CD4-positive, alpha-beta T cell (primary cell): ENCODE measurements at places on chromosomes 11 and 22. TPM values are rescaled to one million over a fixed set of nuclear protein-coding genes. Genes with fewer than 3 reads are reported as not detected.

BRSK2 gene
- 0.55 TPM for total RNA-seq

YPEL4 gene
- 7.3 TPM for total RNA-seq

GGTLC2 gene
- total RNA-seq = not detected

MS4A7 gene
- total RNA-seq = not detected

HOATZ gene
- not detected for total RNA-seq

TRIM48 gene
- not detected for total RNA-seq

PDHX gene
- total RNA-seq = 17.4 TPM

PGA5 gene
- not detected for total RNA-seq

CRACR2B gene
- total RNA-seq = 0.33 TPM

DNA sequence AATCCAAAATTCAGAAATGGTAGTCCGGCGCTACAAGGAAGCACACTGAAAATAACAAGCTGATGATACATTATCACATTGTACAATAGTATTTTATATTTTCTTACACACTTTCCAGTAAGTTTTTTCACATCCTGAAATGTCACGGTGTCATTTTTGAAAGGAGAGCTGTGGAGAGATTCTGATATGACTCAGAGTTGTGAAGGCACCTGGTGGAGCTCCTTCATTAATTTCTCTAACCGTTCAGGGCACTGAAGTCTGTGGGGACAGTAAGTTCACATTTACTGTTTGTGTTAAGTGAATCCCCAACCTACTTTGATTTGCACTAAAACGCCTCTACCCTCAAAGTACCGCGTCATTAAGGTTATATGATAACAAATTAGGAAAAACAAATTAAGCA is 13.3 kb downstream of the LDHAL6A start:
- DNase-seq = no peak

DNA sequence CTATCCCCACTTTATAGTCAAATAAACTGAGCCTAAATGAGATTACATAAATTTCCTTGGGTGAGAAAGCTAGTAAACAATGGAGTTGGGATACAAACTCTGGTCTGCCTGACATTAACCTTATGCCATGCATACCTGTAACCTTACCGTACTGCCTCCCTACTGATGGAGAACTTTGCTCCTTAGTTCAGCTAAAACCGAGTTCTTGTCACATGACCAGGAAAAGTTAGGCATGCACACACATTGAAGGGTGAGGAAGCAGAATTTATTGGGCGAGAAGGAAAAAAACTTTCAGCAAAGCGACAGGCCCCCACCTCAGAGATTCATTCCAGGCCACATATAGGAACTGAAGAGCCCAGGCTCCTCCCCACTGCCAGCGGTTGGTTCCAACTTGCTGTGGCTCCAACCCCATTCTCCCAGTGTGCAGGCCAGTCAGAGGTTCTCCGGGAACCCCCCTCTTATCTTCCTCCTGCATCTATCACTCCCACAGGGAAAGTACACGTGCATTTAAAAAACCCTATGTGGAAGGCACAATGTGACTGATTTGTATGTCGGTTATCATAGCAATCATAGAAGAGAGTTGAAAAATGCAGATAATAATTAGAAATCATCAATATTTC is 3.2 kb upstream of the PIWIL4 start:
- DNase-seq = no peak

DNA sequence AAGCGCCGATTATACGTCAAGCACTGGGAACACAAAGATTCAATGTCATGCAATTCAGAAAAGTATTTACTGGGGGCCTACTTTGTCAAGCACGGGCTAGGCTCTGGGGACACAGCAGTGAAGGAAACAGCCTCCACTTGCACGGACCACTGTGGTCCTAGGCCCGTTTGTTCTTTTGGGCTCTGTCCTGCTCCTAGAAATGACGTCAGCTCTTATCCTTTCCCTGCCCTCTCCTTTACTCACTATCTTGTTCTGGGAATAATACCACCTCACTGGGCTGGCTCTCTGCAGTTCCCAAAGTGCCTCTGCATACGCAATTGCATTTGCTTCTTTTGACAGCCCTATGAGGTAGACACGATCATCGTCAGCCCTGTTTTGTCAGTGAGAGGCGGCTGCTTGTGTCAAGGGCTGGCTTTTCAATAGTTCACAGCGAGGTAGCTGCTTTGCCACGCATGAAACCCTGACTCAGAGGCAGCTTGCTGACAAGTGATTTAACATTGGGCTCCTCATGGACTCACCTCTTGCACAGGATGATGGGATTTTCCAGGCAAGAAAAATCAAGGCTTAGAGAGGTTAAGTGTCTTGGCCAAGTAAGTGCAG is 22.9 kb upstream of the IGSF22 start:
- no peak for DNase-seq

- no peak for DNase-seq
These were observed 102.5 kb downstream of the KIAA1671 start for GRCh38 chr22:25054943-25055511.

- DNase-seq = no peak
These were observed 9.8 kb downstream of the PICK1 start for GRCh38 chr22:38067028-38067415.

DNA sequence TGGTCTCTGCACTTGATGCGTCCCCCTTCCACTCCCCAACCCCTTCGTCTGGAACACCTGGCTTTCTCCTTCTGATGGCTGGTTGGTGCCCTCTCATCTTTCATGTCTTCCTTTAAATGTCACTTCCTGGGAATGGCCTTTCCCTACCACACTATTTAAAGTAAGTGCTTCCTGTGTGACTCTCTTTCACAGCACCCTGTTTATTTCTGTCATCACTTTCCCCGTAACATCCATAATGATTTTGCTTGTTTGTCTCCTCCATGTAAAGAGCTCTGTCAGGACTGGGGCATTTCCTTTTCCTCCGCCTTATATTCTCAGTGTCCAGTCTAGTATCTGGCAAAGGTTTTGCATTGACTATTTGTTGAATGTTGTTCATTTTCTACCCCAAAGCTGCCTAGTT is 143.0 kb downstream of the DBX1 start:
- no peak for DNase-seq

GRCh38 chr22:44116755-44117684 is 63.7 kb upstream of the PARVG start:
- DNase-seq = no peak

DNA sequence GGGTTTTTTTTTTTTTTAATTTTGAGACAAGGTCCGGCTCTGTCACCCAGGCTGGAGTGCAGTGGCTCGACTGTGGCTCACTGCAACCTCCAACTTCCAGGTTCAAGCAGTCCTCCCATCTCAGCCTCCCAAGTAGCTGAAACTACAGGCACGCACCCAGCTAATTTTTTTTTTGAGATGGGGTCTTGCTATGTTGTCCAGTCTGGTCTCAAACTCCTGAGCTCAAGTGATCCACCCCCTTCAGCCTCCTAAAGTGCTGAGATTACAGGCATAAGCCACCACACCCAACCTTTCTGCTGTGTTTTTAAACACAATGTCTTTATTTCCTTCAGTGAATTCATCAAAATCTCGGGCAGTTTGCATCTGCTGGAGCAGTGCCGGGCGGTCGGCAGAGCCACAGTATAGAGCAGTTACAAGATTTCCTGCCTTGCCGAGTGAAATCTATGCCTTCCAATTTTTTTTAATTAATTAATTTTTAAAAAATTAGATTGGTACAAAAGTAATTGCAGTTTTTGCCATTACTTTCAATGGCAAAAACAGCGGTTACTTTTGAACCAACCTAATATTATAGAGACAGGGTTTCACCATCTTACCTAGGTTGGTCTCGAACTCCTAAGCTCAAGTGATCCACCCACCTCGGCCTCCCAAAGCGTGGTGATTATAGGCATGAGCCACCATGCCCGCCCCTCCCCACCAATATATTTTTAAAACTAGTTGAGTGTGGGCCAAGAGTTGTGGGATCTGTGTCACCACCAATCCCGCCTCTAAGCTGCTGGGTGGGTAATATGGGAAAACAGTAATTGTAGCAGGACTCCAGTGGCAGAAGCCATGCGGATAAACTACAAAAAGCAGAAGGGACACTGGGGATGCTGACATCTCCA is 2.7 kb upstream of the ACY3 start:
- no peak for DNase-seq

- no peak for DNase-seq
These were observed 196.5 kb downstream of the FAM76B start for GRCh38 chr11:95593111-95593510.

GRCh38 chr22:45067731-45068130 is 57.9 kb upstream of the PHF21B start:
- no peak for DNase-seq

GRCh38 chr11:103696123-103696522 is 340.3 kb upstream of the DDI1 start:
- DNase-seq = no peak

DNA sequence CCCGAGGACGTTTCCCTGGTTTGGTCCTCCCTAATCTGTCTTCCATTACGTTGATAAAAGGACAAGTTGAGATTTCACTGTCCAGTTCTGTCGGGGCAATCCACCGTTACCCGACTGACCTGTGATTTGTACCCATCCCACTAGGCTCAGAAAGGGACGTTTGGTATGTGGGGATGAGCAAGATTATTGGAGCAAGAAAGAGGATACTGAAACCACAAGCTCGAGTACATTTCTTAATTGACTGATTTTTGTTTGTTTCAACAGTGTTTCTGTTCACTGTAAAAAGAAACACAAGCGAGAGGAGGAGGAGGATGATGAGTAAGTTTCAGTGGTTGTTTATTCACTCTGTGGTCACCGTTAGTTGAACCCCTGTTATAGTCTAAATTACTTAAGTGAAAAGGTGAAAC is 969 bp downstream of the CCDC117 start:
- no peak for DNase-seq

- DNase-seq = no peak
These were observed 12.7 kb downstream of the GTPBP1 start for GRCh38 chr22:38718414-38718813.

DNA sequence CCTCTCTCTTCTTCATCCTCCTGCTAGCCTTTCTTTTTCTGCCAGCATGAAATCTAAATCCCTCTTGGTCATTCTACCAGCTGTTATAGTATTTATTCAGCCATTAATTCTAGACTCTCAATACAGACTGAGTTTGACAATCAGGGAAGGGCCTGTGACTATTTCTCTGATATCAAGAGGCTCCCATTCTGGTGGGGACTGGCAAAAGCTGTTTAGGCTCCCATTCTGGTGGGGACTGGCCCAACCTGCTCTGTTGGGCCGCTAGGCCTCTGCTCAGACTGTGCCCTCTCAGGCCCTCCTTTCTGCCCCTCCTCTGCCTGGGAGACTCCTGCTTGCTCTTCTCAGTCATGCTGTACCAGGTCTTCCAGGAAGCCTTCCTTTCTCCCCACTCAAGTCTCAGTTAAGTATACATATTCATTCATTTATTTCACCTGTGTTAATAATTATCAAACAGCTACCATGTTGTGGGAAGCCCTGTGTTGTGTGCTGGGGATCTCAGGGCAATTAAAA is 323.7 kb upstream of the NARS2 start:
- DNase-seq = no peak

DNA sequence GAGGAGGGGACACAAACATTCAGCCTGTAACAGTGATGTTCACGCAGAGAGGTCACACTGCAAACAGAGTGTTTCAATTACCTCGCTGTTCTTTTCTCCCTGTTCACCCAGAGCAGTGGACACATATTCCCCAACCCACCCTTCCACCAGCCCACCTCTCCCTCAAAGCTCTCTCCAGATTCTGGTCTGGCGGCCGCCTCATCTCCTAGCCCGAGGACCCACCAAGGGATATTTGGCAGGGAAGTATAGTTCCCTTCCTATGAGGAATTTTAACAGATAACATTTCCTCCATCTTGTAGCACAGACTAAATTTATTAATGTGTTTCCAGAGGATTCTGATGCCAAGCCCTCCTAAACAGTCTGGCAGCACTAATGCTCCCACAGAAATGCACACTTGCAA is 111.0 kb upstream of the LMO1 start:
- no peak for DNase-seq
